ENCODE measurements at places on chromosomes 5 and 9.

GRCh38 chr5:53303105-53303504, 177.3 kb upstream of the FST start:
- no peak for DNase-seq

GRCh38 chr5:174222891-174223290, 177.4 kb downstream of the NSG2 start:
- DNase-seq = no peak

- no peak for DNase-seq
Measured at GRCh38 chr5:83752700-83753099, 32.0 kb upstream of the HAPLN1 start.

GRCh38 chr9:90870621-90871326, 69.2 kb downstream of the SYK start:
- no peak for DNase-seq

DNA sequence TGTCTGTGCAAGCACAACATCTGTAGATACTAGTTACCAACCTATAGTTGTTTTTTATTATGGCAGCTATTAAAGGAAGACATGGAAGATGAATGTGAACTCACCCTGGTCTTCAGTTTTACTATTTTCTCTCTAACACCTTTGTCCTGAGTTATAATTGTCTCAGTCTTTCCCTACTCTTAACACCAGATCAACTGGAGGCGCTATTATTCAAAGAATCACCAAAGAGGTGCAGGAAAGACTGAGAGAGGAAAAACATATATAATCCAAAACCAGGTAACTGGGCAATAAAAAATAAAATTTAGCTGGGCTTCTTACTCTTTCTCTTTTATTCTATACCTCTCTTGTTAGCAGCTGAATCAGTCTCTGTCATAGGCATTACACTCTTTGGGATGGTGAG, 134.2 kb upstream of the C6 start:
- DNase-seq = no peak

- no peak for DNase-seq
Measured at GRCh38 chr9:126171641-126172040, 155.0 kb upstream of the MVB12B start.

DNA sequence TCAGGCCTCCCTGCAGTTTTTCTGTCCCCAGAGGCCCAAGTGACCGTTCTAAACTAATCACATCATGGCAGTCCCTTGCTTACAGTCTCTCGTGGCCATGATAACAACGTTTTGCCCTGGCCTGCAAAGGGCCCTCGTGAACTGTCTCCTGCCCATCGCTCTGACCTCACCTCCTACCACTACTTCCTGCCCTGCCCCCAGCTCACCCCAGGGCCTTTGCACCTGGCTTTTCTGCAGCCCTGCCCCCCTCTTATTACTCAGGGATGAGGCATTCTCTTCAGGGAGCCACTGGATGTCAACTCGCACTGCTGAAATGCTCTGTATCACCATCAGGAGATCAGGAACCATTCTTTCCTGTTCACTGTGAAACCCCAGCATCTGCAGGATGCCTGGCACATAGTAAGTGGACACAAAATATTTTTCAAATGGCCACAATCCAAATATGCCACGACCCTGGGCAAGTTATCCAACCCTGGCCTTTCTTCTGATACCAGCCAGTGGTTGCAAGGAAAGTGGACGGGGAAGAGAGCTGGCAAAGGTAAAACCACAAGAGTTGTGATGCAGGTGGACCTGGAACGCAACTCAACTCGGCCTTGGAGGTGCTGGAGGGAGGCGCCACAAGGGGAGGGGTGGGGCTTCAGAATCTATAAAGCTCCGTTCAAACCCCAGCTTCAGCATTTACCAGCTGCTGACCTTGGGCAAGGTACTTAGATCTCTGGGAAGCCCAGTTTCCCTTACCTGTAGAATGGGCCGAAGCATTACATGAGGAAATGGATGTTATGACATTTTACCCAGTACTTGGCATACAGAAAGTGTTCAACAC, 1.7 kb downstream of the SNCB start:
- DNase-seq = no peak

GRCh38 chr5:137693307-137693950, 42.5 kb downstream of the KLHL3 start:
- no peak for DNase-seq

- no peak for DNase-seq
Measured at GRCh38 chr9:89986190-89986589, 381.4 kb downstream of the GADD45G start.

DNA sequence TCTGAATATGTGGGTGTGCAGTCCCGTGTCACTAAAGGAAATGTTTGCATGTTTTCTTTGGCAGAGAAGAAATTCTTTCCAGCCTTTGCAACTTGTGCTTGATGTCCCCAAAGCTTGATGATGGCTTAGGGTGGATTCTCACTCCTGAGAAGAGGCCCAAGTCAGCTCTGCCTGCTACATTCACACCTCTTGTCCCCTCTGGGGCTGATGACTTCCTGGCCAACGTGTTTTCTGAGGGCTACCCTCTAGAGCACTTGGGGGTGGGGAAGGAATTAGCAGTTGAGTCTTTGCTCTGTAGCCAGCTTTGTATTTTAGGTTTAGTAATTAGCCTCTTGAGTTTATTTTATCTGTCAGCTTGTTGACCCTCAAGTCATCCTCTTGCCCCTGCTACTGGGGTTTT, 19.7 kb downstream of the CYSTM1 start:
- no peak for DNase-seq

DNA sequence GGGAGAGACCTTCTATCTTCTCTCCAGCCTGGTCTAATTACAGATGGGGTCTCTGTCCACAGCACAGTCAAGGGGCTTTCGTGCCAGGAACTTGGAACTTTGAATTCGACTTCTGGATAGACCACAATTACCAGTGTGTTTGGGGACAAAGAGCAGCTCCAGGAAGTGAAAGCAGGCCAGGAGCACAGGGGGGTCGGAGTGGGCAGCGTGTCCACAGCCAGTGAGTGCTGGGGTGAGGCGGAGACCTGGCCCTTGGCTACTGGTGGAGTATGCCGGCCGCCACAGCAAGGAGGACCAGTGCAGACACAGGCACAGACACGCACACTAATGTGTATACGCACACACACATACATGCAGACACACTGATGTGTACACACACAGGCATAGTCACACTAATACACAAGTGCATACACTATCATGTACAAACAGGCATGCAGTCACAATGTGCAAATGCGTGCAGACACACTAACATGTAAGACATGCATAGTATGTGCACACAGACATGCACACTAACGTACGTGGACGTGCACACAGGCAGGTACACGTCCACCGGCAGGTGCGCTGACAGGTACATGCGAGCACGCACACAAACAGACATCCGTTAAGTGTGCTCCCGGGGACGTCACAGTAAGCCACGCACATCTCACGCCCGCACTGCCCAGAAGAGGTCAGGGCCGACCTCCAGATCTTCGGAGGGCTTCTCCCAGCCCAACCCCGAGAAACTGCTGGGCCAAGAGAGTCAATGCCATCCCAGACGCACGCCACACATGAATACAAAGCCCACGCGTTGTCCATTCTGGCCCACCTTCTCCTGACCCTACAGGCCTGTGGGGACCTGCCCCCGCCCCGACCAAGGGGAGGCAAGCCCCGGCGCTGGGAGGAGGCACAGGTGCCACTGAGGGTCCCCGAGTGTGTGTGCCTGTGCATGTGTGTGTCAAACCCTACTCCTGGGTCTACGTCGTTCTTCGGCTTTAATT, 46.5 kb downstream of the NKD2 start:
- DNase-seq = no peak

DNA sequence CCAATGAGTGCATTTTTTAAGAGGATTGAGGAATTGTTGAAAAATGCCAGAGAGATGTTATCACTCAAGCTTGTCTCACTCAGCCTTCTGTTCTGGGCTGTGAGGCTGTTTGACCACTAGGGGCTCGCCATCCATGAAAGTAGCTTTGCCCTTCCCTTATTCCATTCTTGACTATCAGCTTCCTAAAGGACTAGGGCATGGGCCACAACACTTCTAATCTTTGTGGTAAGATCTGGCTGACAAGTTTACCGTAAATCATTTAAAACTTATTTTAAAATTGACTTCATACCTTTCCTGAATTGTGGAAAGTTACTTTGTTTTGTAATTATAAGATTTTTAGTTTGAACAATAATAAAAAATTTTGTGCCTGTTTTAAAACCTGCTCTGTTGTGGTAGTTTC, 49.5 kb downstream of the TJP2 start:
- no peak for DNase-seq

DNA sequence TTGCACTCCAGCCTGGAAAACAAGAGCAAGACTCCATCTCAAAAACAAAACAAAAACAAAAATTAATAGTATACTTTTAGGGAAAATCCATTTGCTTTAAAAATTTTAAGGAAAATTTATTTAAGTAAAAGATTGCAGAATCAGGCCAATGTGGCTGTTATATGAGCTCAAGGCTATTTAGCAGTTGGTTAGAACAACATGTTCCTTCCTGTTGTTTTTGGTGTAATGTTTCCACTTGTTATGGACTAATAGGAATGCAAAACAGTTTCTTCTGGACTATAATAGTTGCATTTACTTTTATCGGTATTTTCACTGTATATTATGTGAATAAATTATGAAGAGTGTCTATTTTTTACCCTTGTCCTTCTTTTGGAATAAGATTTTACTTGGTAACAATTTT, 3.0 kb upstream of the CDC42SE2 start:
- DNase-seq = no peak

GRCh38 chr5:88021141-88021540, 247.5 kb downstream of the TMEM161B start:
- no peak for DNase-seq

DNA sequence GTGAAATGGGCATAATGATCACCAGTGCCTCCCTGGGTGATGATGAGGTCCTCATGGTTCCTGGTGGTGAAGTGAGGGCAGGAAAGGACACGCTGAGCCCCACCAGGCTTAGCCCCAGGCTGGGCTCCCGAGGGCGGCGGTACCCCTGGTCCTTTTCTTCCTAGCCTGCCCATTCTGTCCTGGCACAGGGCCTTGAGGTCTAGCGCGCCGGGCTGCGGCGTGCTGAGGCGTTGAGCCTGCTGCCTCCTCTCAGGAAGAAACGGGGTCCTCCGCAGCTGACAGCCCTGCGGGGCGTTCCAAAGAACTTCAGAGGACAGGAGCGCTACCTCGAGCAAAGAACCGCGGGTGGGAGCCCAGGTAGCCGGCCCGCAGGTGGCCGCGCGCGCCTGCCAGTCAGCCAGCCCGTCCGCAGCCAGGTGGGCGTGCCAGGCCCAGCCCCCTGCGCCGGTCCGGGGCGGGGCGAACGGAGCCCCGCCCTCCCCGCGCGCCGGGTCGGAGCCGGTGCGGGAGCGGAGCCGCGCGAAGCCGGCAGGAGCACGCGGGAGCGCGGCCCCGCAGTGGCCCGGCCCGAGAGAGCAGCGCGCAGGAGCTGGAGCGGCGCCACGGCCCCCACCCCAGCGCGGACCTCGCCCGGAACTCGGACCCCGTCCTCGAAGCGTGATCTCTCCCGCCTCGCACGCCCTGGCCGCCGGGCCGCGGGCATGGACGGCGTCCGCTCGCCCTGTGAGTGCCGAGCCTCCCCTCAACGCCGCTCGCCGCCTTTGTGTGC, at the start of gene WNK2:
TSS of gene WNK2 (plus strand) at position 477 of the 769 bp plus-strand sequence. CDS start 791 bp downstream, outside the sequence.
- DNase-seq = peak; percentile 6

GRCh38 chr5:132689513-132689912, 15.7 kb downstream of the IL4 start:
- no peak for DNase-seq

DNA sequence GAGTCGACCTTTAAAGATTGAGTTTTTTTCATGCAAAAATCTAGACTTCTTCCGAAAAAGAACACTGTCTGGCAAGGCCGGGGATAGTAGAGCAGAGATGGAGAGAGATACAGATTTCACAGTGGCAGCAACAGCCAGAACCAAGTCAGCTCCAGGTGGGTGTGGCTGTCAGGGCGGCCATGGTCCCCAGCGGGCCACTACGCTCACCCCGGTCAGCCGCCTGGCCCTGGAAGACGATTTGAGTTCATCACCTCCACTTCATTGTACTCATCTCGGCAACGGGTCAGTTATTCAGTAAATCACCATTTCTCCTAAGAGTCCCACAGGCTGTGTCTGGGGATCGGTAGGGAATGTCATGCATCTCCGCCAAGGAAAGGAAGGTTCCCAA, 53.0 kb downstream of the ZNF354C start:
- DNase-seq = no peak

DNA sequence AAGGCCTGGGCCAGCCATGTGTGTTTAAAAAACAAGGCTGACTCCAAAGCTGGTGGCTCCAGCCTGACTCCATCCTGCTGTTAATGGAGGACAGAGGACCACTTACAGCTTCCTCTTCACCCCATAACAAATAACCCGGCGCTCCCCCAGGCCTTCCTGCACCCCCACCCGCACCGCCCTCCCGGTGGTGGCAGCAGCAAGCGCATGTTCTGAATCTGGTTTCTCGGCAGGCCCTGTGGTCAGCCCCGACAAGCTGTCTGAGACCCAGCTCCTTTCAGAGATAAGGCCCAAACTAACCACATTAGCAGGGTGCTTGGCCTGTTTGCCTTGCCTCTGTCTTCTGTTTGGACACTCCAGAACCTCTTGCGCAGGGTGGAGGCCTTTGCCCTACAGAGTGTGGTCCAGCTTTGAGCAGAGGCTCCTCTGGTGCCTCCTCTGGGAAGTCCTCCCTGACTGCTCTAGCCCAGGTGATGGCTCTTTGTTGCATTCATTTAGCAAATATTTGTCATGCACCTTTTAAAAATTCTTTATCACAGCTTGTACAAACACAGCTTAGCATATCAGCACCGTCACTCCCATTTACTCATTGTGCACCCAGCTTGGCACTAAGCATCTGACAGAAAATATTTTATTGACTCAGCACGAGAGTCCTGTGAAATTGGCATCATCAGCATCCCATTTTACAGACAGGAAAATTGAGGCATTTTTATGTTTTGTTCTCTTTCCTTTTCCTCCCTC, 78.4 kb downstream of the NDFIP1 start:
- DNase-seq = no peak

DNA sequence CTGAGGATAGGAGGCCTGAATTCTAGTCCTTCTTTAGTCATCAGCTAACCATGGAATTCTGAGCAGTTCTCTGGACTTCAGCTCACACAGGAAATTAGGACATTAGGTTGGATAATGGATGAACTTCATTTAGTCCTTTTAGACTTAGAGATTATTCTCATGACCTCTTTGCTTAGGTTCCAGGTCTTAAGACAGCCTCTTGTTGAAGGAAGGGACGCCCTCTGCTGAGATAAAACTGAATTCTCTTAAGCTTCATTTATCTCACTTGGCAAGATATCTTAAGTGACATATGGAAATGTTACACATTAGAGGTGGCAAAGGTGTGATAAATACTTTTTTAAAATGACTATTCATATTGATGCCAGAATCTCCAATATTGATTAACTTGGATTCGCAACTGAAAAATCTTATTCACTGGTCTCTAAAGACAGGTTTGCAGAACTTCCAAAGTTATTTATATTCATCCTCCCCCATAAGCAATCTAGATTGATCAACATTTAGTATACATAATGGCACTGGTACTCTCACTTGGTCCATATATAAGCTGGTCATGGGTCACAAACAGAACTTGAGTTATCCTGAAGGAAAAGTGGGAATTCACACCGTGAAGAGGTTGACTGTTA, 16.9 kb upstream of the ZNF366 start:
- no peak for DNase-seq

GRCh38 chr9:127509955-127510299, 58.6 kb downstream of the LRSAM1 start:
- DNase-seq = no peak
